IPS DF 19.7 (cell line): ENCODE measurements at places on chromosomes 7 and 10.

DNA sequence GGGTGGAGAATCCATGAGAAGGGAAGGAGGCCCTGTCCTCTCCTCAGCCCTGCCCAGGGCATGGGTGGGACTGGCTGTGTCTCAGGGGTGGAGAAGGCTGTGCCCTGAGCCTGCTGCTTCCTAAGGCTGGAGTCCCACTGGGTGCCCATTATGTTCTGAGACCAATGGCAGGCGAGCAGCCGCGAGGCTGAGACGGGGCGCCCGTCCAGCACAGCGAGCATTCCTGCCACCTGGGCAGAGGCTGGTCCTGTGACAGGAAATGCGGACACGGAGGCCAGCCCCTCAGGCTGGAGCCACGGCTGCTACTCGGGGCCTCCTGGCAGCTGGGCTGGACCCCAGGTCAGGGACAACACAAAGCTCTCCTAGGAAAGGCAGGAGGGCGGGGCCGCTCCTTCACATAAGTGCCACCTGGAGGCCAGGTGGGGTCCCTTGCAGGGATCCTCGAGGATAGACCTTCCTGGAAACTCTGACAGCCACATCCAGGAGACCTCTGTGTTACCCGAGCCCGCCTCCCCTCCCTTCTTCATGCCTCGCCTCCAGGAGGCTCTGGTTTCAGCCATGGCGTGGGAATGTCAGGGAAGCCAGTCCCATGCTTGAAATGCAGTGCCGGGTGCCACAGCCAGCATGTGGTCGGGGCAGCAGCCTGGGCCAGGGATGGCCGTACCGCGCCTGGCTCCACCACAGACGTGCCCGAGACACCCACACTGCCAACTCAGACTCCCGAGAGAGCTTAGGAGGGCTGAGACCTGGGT is 173.9 kb downstream of the USP6NL start:
- DNase-seq, result peak; percentile 56

DNA sequence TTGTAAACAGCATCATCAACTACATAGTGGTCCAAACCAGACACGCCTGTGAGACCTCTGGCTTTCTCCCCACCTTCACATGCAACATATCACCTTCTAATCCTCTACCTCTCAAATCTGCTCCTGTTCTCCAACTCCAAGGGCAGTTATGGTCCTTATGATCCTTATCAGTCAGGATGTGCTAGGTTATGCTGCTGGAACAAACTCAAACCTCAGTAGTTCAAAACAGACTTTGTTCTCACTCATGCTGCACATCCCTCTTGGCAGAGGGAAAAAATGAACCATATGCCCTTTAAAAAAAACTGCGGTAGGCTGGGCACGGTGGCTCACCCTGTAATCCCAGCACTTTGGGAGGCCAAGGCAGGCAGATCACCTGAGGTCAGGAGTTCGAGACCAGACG is 76.1 kb downstream of the RNF216 start:
- DNase-seq, result no peak

DNA sequence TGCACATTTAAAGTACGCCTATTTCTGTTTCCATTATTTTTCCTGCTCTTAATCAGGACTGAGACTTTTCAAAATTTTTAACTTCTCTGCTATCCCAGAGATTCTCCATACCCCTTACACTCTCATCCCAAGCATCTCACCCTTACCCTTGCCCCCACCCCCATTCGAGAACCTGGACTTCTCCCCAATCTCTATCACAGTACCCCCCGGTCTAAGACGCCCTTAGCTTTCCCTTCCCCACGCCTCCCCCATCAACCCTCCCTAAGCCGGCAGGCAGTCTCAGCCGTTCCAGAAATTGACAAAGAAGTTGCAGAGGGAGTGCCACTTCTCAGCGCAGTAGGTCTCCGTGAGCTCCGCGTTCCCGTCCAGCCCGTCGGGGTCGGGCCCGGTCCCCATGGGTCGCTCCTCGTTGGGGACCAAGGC is 1.4 kb downstream of the FGFBP3 start:
- DNase-seq, result no peak

- DNase-seq, result no peak
Measured at GRCh38 chr10:131784363-131785120, 116.3 kb upstream of the PPP2R2D start.

GRCh38 chr7:143369678-143370651 is 7.5 kb upstream of the FAM131B start:
- DNase-seq, result peak; percentile 83

DNA sequence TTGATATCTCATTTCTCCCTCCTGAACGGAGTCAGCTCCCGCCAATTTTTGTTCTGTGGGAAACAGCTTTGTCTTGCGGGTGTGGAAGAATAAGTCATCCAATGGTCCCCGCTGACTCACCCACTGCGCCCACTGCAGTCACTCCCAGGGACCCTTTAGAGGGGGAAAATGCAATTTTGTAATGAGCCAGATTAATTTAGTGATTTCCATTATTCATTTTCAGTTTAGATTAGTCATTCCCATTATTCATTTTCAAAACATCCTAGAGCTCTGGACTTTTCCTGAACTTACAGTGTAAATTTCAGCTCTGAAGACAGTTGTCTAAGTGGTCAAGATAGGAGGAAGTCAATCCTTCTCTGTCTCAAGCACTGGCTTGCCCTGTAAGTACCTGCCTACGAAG is 154.9 kb upstream of the TMEM72 start:
- no peak for DNase-seq

GRCh38 chr7:85890244-85890811 is 703.5 kb upstream of the SEMA3D start:
- DNase-seq, result no peak

GRCh38 chr10:61698968-61699655 is 36.4 kb downstream of the CABCOCO1 start:
- DNase-seq, result no peak

GRCh38 chr10:121608469-121609190 is 10.4 kb upstream of the FGFR2 start:
- no peak for DNase-seq

- no peak for DNase-seq
Measured at GRCh38 chr10:132537684-132538001, at the start of gene INPP5A. INPP5A (plus strand) TSS chr10:132537787; CDS start chr10:132538097, 310 bp downstream.

- no peak for DNase-seq
Measured at GRCh38 chr7:91239171-91239604, 25.0 kb upstream of the FZD1 start.

- no peak for DNase-seq
Measured at GRCh38 chr10:1600861-1601260, 136.5 kb downstream of the ADARB2 start.

GRCh38 chr10:19816411-19817230 is at the start of gene PLXDC2:
PLXDC2 (plus strand) TSS chr10:19816432.
- no peak for DNase-seq

- DNase-seq, result no peak
Measured at GRCh38 chr10:127905848-127906261, 1.0 kb upstream of the PTPRE start.

DNA sequence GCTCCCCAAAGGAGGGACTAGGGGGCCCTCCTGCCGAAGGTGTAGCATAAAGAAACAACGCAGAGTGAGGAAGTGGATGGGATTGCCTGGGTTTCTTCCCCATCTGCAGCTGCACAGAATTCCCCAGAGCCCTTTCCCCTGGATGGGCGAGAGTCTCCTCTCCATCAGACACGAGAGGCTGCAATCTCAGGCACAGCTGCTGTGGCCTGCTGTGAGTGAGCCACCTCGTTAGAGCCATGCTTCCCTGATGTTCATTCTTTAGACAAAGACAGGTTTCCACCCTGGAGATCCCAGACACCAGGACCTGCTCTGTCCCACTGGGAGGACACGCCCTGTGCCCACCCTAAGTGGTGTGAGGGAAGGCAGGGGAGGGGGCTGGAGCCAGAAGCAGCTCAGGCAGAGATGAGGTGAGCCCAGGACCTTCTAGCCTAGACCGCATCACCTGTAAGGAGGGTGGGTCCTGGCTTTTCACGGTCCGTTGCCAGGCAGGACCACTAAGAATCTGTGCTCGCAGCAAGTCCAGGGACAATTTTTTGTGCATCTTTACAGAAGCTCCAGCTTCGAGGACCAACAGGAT is 268.6 kb upstream of the TCERG1L start:
- DNase-seq, result no peak

- DNase-seq, result no peak
Measured at GRCh38 chr7:128863433-128863989, 855 bp downstream of the ATP6V1F start.

DNA sequence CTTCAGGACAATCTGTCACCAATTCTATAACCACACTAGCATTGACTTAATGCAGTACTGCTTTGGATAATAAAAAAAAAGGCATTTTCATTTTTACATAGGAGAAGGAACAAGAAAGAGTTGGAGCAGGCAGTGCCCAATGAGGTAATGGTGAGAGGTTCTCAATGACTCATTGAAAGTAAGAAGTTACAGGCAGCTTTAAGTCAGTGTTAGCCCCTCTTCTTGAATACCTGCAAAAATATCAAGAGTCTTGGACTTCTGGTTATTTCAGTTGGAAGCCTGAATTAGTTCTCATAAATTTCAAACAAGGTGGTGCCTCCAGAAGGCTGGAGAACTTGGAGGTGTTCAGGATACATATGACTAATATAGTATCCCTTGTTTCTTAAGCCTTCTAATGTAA is 422.5 kb downstream of the HTR7 start:
- DNase-seq, result no peak

- no peak for DNase-seq
Measured at GRCh38 chr10:114605155-114605797, 52.8 kb downstream of the ABLIM1 start.

DNA sequence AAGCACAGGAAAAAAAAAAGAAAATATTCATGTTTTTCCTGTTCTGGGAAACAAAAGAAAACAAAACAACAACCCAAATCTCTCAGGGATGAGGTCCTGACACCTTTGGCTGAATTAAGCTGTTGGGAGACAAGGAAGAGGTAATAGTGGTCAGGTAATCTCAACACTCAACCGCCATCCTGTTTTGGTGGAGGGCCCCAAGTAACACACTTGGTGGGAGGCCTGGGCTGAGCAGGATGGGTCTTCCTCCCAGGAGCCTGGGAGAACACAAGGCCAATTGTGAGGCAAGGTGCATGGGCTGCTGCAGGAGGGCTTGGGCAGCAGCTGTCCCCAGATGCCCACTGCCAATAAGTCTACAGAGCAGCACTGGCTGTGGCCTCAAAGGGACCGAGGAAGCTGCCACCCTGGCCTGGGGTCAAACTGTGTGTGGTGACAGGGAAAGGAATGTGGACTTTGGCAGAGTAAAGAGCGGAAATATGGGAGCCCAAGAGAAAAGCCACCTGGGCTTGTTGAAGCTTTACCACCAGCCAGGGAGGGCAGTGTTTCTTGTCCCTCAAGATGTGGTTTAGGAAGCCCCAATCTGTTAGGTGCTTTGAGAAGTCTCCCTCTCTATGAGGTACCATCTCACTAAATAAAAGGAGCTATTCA is 93.5 kb upstream of the SLC25A13 start:
- no peak for DNase-seq

DNA sequence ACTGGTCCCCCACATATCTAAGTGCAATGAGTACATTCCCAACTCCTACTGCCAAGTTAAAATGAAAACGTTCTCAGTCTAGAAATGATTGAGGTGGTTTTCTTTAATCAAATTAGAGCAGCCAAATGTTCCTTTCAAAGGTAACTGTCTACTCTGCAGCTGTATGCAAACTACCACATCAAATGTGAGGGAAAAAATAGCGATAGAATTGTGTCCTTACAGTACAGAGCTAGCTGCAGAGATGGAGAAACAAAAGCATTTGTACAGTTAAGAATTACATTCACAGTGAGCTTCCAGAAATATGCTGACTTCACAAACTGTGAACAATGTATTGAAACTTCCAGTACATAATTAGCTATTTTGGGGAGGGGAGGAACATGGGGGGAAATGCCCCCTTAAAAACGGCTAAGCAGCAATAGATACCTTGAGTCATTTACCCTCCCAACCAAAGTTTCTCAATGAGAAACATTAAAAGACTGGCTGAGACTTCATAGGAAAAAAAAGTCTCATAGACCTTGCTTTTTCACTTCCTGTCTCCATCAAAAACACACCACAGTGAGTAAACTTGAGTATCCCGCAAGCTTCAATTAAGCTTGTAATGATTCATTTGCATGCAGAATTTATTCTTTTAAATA is 22.9 kb downstream of the CDK6 start:
- DNase-seq, result no peak

GRCh38 chr7:50659329-50659965 is 94.2 kb upstream of the DDC start:
- DNase-seq, result no peak

DNA sequence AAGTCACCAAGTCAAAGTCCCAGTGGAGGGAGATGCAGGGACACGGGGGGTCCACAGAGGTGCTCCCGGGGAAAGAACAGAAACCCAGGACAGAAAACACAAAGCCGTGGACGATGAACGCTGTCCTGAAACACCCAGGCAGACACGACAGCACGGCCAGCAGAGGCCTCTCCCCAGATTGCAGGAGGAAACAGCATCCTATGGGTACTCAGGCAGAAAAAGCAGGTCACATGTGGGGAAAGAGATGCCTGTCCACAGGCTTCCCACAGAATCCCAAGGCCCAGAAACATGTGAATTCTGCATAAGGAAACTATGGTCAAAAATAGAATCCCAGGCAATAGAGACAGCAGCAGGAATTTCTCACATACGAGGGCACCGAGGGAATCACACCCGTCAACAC is 53.6 kb upstream of the ADGRA1 start:
- DNase-seq, result no peak

DNA sequence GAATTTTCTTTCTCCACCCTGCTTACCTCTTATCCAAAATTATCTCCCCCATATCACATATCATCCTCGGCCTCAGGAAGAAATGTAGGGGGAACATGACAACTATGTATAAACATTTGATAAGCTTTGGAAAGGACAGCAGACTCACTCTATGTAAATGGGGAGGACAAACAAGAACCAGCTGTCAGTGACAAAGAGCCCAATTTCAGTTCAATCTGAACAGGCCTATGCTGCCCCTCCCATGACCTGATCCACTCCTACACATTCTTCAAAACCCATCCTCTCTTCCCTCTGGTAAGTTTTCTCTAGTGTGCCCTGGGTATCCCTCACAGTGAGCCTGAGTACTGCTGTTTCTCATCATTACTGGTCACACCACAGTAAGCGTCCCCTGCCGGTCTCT is 20.8 kb downstream of the FZD9 start:
- no peak for DNase-seq

DNA sequence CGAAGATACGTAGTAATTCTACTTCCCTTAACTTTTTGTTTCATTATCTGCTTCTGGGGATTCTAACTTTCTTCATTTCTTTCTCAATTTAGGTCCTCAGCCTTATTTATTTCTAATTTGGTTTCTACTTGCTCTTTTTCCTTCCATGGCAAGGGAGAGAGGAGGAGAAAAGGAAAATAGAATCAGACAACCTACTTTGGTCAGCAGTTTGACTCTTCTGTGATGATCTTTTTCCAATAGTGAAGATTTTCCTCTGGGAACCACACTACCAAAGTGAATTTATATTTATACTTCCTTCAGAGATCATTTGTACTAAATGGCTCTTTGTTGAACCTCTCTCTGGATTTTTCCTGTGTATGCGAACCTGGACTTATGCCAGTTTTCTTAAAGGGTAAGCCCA is 90.2 kb downstream of the TMEM26 start:
- no peak for DNase-seq
